Right cardiac atrium (tissue), 5 donors: ENCODE measurements at places on chromosomes 13 and 19.

- DNase-seq, result no peak
Observed at GRCh38 chr19:2207008-2207407, 29.1 kb downstream of the PLEKHJ1 start.

DNA sequence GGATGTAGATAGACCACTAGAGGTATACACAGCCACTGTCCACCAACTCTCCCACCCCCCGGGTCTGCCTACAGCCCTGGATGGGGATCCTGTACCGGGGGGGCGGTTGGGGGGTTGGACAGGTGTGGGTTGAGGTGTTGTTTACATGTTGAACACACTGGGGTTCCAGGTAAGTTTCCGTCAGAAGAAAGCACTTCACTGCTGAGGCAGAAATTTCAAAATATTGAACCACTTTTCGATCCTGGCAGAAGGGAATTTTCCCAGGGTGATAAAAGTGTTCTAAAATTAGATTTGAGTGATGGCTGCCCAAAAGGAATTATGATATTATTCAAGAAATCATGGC is 6.6 kb upstream of the CEACAM16 start:
- no peak for DNase-seq

DNA sequence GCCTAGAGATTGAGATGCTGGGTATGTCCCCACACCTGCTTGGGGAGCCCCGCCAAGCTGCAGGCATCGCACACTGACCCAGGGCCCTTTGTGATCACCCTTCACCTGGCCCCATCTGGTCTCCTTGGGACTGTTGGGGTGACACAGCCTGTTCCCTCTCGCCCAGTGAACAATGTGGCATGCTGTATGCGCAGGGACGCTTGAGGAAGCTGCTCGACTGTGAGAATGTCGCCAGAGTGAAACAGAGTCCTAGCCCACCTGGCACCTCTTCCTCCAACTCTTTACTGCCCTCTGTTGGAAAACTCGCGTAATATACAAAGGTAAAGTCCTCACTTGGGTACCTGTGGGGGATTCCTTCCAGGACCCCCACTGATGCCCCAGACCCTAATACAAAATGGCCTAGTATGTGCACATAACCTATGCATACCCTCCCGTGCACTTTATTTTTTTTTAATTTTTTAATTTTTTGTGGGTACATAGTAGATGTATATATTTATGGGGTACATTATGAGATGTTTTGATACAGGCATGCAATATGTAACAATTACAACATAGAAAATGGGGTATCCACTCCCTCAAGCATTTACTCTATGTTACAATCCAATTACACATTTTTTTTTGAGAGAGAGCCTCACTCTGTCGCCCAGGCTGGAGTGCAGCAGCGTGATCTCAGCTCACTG is 9.0 kb downstream of the BLOC1S3 start:
- no peak for DNase-seq

GRCh38 chr19:16463991-16464575 is 7.7 kb downstream of the EPS15L1 start:
- DNase-seq, result no peak

- no peak for DNase-seq
Observed at GRCh38 chr19:11123114-11123513, 32.5 kb downstream of the SPC24 start.

- no peak for DNase-seq
Observed at GRCh38 chr13:77751513-77752456, 54.3 kb downstream of the SLAIN1 start.

DNA sequence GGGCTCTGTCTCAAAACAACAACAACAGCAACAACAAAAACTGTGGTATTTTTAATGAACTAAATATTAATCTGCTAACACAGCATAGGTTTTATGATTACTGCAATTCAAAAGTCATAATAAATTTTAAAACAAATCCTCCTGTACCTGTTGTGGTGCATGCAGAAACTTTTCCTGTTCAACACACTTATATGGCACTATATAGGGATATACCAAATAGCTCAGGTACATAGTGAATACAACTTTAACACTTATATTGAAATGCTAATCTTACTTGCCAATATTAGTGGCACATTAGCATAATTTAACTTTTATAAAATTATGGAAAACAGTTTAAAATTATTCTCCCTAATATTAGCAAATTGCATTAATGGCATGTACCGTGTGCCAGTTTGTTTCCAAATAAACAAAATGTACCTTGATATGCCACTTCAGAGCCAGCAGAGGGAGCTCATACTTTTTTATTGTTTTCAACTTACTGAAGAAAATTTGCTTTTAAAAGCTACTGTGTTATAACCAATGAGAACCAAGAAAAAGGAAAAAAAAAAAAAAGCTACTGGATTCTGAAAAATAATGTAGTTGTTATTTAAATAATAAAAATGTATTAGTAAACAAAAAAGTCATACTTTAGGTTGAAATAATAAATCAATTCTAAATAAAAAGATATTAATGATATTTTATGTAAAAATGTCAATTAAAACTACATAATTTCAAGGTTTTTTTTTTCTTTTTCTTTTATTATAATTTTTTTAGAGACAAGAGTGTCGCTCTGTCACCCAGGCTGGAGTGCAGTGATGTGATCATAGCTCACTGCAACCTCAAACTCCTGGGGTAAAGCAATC is 18.0 kb upstream of the RBM26 start:
- DNase-seq, result no peak

- no peak for DNase-seq
Observed at GRCh38 chr13:94620286-94620896, 18.7 kb downstream of the GPR180 start.

- no peak for DNase-seq
Observed at GRCh38 chr19:45790942-45791341, 1.7 kb downstream of the DMWD start.

DNA sequence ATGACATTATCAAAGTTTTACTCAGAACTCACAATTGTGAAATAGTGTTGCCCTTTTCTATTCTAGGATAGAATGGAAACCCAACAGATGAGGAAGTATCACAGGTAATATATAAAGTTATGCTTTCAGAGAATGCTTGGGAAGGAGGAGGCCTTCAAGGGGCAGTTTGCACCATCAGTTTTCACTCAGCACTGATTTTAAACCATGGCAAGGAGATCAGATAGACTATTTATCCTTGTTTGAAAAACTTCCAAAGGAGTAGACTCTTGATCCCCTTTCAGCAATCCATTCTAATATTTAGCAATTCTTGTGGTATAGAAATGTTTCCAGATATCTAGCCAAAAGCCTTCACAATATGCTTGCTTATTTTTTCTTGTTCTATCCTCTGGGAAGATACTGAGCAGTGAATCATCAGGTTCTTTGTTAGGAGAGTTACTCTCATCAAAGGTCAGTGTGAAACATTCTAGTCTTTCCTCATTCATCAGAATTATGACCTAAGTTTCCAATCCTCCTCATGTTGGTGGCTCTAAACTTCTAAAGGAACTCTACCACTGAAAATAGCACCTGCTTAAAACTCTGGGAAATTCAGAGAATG is 3.8 kb downstream of the GPC6 start:
- DNase-seq, result no peak

- DNase-seq, result no peak
Observed at GRCh38 chr13:36166046-36166445, 34.9 kb upstream of the DCLK1 start.

DNA sequence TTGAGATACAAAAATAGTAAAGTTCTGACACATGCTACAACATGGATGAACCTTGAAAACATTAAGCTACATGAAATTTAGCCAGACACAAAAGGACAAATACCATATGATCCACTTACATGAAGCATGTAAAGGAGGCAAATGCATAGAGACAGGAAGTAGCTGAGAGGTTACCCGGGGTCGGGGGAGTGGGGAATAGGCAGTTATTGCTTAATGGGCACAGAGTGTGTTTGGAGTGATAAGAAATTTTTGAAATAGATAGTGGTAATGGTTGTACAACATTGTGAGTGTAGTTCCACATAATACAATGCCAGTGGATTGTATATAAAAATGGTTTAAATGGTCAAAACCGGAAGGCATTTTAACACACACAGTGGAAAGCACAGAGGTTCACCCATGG is 4.3 kb downstream of the N4BP2L1 start:
- no peak for DNase-seq

DNA sequence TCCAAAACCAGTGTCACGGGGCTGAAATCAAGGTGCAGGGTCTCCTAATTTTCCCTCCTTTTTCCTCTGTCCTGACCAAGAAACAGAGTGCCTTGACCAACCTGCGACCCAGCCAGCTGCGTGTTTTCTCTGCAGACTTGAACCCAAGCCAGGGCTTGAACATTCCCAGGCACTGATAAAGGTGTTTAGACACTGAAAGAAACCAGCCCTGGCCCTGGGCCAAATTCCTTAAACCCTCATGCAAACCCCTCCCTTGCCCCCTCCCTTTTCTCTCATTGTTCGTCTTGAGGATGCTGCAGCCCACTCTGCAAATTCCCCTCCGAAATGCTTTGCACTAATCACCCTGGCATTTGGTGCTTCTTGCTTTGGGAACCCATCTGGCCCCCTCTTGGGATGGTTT is 9.5 kb upstream of the FFAR2 start:
- DNase-seq, result no peak

GRCh38 chr19:7681340-7682174 is 924 bp downstream of the TRAPPC5 start:
- DNase-seq, result peak; percentile 77

GRCh38 chr19:10891405-10892086 is 20.2 kb downstream of the CARM1 start:
- DNase-seq, result peak; percentile 84

- no peak for DNase-seq
Observed at GRCh38 chr13:26695891-26696311, 64.7 kb downstream of the GPR12 start.

DNA sequence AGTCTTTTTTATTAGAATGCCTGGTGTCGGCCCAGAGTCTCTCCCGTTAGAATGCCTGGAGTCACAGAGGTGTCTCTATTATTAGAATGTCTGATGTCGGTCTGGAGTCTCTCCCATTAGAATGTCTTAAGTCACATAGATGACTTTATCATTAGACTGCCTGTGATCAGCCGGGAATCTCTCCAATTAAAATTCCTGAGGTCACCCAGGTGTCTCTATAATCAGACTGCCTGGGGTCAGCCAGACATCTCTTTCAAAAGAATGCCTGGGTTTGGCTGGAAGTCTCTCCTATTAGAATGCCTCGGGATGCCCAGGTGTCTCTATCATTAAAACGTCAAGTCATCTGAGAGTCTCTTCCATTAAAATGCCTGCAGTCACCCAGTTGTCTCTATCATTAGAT is 1493.9 kb downstream of the UQCRFS1 start:
- no peak for DNase-seq

DNA sequence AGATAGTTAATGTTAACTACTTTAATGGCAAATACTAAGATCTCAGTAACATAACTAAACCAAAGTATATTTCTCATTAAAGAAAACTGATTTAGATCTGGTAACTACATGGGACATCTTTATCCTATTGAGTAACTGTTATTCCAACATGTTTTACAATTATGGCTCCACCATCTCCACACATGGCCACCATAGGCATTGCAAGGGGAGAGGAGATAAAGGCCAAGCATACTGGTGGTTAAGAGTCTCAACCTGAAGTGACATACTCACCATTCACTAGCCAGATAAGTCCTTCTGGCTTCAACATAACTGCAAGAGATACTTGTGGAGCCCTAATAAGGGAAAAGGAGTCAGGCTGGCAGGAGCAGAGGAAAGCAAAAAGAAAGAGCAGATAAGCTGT is 1586.4 kb upstream of the SPRY2 start:
- no peak for DNase-seq

- no peak for DNase-seq
Observed at GRCh38 chr13:31962731-31963370, 68.7 kb upstream of the FRY start.

- DNase-seq, result no peak
Observed at GRCh38 chr13:110272227-110272626, 34.7 kb downstream of the COL4A1 start.

- peak; percentile 60 for DNase-seq
Observed at GRCh38 chr19:10091895-10092641, 6.0 kb downstream of the SHFL start.

- no peak for DNase-seq
Observed at GRCh38 chr13:25927932-25928331, 123.9 kb downstream of the SHISA2 start.

DNA sequence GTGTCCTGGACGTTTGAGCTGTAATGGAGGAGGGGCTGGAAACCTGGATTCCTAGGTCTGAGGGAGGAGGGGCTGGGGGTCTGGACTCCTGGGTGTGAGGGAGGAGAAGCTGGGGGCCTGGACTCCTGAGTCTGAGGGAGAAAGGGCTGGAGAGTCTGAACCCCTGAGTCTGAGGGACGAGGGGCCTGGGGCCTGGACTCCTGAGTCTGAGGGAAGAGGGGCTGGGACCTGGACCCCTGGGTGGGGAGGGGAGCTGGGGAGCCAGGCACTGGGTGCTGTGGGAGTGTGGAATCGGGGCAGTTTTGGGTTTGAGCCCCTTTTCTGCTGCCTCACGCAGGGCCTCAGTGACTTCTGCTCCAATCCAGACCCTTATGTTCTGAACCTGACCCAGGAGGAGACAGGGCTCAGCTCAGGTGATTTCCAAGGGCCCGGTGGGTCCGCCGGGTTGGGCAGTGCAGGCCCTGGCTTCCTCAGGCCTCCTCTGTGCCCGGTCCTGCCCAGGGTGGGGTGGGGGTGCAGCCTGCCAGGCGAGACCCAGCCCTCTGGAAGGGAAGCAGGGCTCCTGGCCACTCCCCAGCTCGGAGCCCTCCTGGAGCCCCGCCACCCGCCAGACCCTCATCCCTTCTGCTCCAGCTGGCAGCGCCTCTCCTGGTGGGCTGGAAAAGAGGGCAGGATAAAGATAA is 14.4 kb downstream of the TTYH1 start:
- peak; percentile 60 for DNase-seq

DNA sequence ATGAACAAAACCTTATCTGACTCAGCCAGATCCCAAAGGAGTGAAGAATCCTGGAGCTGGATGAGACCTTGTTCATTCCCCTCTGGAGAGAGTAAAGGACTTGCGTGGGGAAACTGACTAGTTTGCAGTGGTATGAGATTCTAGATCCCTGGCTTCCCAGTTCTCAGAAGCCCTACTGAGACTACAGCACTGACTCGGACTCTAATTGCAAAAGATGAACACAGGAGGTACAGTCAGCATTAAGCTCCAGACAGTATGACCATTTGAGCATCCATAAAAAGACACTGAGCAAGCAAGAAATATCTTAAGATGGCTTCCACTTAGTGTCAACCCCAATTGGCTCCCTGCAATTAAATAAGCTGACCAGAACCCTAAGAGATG is 6.8 kb downstream of the ZC3H4 start:
- DNase-seq, result no peak

DNA sequence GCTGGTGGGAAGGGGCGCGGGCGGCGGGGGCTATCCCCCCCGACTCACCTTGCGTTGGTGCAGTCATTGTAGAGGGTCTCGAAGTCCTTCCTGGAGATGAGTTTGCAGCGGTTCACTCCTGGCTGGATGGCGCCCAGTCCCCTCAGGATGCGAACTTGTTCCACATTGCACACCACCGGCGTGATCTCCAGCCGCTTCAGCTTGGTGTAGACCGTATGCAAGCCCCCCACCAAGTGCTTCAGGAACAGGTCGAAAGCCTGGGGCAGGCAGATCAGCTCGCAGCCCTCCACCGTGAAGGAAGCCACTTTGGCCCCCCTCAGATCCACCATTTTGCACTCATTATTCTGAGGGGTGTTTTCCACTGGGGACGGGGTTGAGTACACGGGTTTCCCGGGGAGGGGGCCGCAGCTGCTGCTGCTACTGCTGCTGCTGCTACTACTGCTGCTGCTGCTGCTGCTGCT is 1.1 kb downstream of the DACH1 start:
- DNase-seq, result no peak
